Activated naive CD4-positive, alpha-beta T cell treated with anti-CD3 and anti-CD28 coated beads, Interleukin-2, amount 50 U/mL, for 16 hours (primary cell): ENCODE measurements at places on chromosomes 3 and 15.

- DNase-seq, result no peak
Measured at GRCh38 chr15:73987681-73988444, 4.2 kb downstream of the STOML1 start.

DNA sequence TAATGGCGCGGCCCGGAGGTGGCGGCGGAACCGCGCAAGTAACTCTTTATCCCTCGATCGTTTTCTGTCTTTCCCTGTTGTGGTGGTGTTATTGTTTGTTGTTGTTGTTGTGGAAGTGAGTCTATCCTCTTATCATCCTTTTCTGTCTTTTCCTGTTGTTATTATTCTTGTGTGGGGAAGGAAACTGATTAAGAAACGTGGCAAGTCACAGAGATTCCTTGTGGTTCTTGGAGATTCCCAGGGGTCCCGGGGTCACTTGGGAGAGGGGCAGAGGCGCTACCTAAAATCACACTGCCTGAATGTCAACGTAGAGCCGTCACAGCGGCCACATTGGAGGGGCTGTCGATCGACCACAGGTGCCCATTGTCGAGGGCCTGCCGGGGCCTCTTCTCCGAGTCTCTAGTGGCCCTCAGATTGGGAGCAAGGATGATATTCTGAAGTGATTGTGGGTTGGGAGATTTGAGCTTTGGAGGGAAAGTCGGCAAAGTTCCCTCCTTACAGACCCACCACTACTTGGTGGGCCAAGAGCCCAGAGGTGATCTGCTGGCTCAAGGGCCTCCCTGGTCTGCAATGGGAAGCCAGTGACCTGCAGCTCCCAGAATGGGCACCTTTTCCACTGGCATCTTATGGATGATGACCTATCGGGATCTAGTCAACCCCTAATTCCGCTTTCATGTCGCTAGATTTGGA lies 790 bp downstream of the PARP14 start:
- DNase-seq, result no peak

DNA sequence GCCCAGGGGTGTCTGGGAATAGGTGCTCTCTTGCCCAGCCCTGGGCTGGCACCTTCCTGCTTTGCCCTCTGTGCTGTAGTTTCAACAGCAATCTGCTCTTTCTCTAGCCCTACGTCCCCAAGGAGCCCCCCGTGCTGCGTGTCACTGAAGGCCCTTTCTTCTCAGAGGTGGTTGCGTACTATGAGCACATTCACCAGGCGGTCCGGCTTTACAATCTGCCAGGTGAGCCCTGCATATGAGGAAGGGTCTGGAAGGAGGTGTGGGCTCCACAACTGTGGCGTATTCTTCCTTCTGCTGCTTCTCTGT lies 9.6 kb downstream of the MAN2A2 start:
- DNase-seq, result no peak

DNA sequence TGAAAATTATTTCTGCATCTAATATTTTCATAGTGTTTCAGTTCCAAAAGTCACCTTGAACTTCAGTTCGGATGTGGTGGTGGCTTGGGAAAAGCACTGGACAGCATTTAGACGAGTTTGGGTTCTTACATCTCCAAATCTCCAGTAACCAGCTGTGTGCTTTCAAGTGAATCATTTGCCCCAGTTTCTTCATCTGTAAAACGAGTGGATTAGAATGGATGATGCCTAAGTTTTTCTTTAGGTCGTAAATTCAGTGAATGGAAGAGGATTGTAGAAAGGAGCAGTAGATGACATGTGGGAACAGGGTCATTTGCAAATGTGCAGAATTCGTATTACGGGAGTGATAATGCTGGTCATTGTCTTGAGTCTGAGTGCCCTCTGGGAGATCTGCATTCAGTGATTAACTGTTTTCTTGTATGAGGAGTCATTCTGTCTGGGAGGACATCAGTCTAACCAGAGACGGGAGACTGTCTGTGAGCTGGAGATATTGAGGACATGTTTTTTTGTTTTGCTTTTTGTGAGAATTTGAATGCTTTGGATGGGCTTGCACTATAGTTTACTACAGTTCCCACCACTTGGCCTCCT lies 641.6 kb upstream of the TBL1XR1 start:
- no peak for DNase-seq

DNA sequence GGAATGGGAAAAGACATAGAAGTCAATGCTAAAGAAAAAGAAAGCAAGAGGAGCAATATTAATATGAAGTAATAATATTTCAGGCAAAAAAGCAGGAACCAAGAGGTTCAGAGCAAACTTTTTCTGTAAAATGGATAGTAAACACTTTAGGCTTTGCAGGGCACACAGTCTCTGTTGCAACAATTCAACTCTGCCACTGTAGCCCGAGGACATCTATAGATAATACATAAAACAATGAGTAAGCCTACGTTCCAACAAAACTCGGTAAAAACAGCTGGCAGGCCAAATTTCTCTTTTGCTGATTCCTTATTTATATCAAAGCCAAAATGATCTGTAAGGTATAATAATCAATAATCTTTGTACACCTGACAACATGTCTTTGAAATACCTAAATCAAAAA lies 56.8 kb downstream of the SMAD6 start:
- DNase-seq, result no peak

DNA sequence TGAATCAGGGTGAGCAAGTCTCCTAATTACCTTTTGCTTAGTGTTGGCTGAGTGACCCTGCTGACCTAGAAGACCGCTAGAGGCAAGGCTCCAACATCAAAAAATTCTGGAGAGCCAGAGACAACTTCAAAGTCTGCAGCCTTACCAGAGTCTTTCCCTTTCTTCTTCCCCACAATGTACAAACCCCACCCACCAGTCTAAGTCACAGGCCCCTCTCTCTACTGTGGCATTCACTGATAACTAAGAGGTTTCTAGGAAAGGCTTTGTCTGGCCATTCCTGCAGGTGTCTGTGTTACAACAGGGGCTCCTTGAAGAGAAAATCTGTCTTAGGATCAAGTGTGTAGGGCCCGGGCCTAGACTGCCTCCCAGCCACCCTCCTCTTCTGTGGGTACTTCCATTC lies 525 bp downstream of the MYH15 start:
- no peak for DNase-seq
